ENCODE measurements at places on chromosomes 5 and 9.

DNA sequence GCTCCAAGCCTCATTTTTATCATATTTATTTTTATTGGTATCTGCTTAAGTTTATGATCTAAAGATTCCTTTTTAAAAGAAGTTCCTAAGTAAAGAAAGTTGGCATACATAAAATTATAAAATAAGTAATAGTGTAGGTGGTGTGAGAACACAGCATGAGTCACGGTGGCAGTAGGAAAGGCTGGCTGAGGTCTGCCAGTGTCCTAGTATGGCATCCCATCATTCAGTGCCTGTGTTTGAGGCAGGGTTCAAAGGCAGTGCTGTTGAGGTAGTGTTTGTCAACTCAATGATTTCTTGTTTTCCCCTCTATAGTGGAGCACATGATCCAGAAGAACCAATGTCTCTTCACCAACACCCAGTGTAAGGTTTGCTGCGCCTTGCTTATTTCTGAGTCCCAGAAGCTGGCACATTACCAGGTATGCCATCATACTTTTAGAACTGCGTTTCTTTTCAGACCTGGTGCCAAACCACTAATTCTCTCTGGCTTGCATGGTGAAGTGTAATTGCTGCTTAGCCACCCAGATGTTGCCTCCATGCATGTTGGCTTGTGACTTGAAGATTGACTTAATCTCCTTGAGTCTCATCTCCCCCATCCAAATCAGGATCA lies 18.4 kb downstream of the ZNF346 start:
- peak; percentile 42 for DNase-seq

DNA sequence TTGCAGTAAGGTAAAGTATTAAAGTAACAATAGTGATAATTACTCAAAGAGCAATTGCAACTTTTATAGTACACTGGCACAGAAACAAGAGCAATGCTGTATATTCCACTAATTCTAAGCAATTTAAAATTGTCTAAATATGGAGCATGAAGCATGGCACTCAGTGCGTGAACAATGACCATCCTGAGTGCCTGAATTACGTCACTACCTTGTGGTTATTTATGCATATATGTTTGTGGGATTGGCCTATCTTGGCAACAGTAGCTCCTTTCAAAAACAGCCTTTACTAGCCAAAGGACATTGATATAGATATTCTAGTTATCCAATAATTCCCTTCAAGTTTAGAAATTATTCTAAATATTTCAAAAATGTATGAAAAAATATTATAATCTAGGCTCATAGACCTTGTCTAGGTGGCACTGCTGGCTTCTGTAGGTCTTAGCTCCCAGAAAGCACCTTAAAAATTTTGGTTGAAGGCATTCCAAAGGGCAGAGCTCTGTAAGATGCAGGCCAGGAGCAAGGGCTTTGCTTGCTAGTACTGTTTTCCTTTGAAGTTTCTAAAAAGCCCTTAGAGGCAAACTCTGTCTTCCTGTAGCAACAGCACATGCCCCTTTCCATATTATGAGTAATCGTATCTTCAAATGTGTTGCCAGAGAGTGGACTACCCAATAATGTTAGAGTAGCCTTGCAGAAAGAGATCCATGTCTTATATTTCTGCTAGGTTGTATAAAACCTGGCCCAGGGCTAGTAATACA lies 719.3 kb downstream of the NR2F1-AS1 start:
- no peak for DNase-seq

DNA sequence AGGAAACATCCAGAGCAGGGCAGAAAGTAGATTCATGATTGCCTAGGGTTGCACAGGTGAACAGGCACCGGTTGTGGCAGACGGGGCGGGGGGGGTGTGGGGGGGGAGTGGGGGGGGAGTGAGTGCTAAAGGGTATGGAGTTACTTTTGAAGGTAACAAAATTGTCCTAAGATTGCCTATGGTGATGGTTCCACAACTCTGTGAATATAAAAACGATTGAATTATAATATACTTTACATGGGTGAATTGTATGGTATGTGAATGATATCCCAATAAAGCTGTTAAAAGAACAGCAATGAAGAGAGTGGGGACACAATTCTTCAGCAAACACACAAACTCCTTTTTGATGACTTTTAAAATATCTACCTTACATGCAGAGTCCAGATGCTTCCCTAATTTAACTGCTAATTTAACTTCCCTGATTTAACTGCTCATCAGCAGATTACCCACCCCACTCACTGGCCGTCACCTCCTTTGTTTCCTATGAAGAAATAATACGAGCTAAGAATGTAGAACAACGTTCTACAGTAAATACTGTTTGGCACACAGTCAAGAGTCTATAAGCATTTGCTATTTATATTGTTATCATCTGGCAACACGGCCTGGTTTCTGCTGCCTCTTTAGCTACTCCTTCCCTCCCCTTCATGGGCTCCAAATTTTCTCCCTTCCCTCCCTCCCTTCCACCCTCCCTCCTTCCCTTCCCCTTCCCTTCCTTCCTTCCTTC lies 83.5 kb downstream of the PTCH1 start:
- DNase-seq: no peak

DNA sequence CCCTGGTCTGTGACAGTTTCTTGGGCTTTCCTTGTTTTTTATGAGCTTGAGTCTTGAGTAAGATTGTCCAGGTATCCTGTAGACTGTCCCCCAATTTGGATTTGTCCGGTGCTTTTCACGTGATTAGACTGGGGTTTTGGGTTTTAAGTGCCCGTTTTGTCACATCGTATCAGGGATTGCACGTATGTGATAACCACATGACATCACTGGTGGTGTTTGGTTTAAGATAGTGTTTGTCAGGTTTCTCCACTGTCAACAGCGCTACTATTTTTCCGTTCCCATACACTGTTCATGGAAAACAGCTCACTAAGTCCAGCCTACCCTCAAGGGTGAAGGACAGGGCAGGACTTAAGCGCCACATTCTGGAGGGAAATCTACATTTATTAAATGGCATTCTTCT lies 39.7 kb downstream of the LMNB1 start:
- no peak for DNase-seq

- peak; percentile 31 for DNase-seq
Observed at GRCh38 chr9:120723565-120723964, 9.3 kb upstream of the MEGF9 start.

- no peak for DNase-seq
Observed at GRCh38 chr9:113479174-113479621, 15.7 kb downstream of the RGS3 start.

- no peak for DNase-seq
Observed at GRCh38 chr5:110817459-110817858, 78.7 kb downstream of the SLC25A46 start.

GRCh38 chr9:106076711-106077110 lies 382.4 kb downstream of the TMEM38B start:
- no peak for DNase-seq

- DNase-seq: no peak
Observed at GRCh38 chr9:95508242-95508967, 8.4 kb downstream of the PTCH1 start.

- DNase-seq: no peak
Observed at GRCh38 chr9:14318934-14319580, 5.1 kb upstream of the NFIB start.

- peak; percentile 60 for DNase-seq
Observed at GRCh38 chr5:158414780-158415179, 555.8 kb upstream of the CLINT1 start.

- DNase-seq: no peak
Observed at GRCh38 chr9:14421291-14421690, 107.3 kb upstream of the NFIB start.

GRCh38 chr5:53549792-53550191 lies 10.6 kb upstream of the NDUFS4 start:
- DNase-seq: no peak

Data from AG04449 (cell line).